ENCODE measurements at places on chromosomes 3 and 15. TPM values are rescaled to one million over a fixed set of nuclear protein-coding genes. Genes with fewer than 3 reads are reported as not detected.
A peak's percentile ranks its signal among the peaks of the same experiment; 100 is the strongest.

PAQR9 gene
- total RNA-seq, result 0.58 TPM

DLL4 gene
- total RNA-seq, result 5.9 TPM

DNA sequence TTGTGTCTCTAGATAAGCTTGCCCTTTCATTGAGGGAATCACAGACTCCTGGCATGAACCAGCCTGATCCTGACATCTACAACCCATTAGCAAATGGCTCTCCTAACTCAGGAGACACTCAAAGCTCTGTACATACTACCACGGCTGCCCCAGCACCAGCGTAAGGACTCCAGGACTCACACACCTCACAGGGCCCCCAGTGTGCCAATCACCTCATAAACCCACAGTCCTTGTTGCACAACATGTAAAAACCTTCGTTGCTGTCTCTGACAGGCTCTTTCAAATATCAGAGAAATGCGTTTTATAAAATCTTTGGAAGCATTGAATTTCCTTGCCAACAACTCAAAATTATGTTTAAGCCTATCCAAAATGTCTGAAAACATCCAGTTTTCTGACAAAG lies 7.3 kb downstream of the FYCO1 start:
- DNase-seq, result no peak

DNA sequence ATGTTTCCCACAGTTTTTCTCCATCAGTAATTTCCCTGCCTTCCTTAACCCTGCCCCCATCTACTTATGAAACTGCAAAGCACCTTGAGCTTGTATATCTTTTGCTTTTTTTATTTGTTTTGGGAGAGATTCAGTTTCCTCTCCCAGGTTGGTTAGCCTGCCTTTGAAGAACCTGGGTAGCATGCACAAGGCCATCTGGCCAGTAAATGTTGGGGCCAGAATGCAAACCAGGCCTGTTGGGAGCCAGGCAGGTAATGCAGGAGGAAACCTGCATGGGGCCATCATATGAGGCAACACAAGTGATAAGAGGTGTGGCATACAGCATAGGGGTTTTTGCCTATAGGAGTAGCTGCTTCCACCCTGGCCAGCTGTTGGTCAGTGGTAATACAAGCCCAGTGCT lies 17.7 kb downstream of the SYNPR start:
- no peak for DNase-seq

SPINT1 gene
- 156 TPM for total RNA-seq

MRPS22 gene
- total RNA-seq, result 43.0 TPM

GOLGA8M gene
- 0.43 TPM for total RNA-seq

ABTB1 gene
- 11.6 TPM for total RNA-seq

DNA sequence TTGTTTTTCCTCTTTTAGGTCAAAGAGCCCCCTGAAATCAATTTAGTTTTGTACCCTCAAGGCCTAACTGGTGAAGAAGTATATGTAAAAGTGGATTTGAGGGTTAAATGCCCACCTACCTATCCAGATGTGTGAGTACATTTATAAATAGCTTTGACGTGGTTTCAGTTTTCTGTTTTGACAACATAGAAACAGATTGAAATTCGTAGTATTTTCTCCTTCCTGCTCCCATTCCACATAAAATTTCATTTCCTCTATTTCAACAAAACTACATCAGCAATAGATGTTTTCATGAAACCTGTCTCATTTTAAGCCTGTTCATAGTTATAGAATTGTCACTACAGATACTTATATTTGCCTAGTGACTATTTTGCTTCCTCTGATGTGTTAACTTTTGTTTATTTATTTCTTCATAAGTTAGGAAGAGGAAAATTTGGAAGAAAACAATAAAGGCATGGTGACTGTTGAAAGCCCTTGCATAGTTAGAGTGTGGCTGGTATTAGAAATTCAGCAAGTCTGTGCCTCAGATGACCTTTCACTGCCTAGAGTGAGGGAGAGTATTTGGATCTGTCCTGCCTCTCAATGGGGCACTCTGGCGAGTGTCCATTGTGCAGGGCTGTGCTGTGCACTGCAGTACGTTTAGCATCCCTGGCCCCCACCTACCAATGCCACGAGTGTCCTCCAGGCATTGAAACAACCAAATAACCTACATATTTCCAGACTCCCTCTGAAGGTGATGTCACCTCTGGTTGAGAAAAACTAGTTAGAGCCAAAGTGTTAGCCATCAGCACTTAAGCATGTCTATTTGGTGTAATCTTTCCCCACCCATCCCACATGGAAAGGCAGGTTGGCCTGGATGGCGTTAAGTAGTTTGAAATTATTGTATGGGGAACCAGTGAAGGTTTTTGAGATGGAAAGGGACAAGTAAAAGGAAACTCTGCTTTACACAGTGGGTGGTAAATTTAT lies 5.9 kb downstream of the EIF2AK4 start:
- no peak for DNase-seq

DNA sequence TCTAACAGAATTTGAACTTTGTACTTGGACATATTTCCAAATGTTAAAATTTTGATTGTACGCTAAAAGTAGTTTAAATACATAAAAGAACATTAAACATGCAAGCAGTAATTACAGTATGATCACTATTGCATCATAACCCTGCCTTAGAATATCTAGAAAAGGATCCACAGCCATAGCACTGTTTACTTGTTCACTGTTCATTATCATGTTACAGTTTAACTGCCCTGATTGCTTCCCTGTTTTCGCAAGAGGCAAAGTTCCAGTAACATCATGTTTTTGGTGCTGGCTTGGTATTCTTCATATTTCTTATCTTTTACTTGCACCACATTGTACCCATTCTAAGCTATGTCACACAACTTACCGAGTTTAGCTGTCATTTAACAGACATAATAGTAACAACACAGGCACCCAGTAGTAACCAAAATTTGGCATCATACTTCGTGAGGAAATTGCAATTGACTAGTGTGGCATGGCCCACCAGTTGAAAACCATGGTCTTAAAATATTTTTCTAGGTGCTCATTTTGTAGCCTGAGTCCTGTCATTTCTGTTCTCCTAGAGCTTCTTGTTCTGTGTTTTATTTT lies 13.3 kb upstream of the TMEM87A start:
- DNase-seq, result no peak

CPN2 gene
- total RNA-seq, result not detected

DNA sequence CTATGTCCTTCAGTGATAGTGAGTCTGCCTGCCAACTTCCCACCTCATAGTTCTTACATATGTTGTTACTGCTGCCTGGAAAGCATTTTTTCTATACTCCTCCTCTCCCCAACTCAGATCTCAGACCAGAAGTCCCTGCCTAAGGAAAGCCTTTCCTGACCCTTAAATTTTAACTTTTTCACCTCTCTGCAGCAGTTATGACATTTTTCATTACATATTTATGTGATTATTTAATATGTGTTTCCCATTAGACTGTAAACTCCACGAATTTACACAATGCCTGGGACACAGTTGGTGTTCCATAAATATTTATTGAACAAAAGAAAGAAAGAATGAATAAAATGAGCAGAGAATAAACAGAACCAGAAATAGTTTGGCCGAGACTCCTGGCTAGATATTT lies 125.5 kb downstream of the MITF start:
- no peak for DNase-seq

GRCh38 chr3:184717399-184717983 lies 5.6 kb upstream of the MAGEF1 start:
- peak; percentile 45 for DNase-seq

GRCh38 chr3:185874119-185874518 lies 49.3 kb upstream of the IGF2BP2 start:
- no peak for DNase-seq

DNA sequence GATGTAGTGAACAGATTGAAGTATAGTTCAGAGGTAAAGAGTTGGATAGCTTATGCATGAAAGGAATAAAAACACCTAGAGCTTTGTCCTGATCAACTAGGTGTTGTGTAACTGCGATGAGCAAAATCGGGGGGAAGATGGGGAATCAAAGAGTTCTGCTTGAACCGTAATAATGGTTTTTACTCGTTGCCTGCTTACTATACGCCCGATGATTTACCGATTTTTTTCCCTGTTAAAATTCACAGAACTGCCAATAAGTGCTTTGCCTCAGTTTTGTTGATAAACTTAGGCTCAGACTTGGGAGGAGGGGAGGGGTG lies 783 bp upstream of the DNAJB11 start:
- no peak for DNase-seq

DNA sequence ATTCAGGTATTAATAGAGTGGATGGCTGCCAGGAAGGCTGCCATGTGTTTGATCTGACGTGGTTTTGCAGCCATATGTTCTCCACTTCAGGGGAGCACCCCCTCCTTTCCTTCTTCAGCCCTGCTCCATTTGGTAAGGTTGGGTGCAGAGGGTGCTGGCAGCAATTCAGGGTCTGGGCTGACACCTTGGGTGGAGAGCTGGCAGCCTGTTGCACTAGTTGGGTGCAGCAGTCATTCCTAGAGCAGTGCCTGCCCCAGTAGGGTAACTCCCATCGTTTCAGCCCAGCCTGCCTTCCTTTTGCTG lies 1.5 kb downstream of the TYRO3 start:
- no peak for DNase-seq

GRCh38 chr15:52731732-52732470 lies 52.7 kb upstream of the ATOSA start:
- DNase-seq, result no peak

- DNase-seq, result no peak
These were observed 149.8 kb upstream of the BNIP2 start for GRCh38 chr15:59838900-59839299.

DUOX1 gene
- total RNA-seq, result 5.5 TPM

PEAK1 gene
- total RNA-seq, result 35.0 TPM

DNA sequence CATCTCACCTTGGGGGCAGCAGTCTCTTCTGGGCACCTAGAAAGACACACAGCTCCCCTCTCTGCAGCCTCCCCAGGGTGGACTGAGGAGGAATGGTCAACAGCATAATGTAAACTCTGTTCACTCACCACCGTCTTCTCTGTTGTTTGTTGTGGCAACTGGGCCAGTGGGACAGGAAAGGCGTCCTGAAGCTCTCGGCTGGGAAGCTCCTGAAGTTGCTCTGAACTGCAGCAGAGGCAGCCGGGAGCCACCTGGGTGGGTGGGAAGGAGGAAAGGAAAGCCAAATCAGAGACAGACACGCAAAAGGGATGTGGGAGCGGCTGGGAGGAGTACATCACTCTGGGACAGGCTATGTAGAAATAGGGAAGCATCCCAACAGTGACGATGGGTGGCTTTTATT lies 52.7 kb downstream of the MYLK start:
- DNase-seq, result no peak

All from type B pancreatic cell (in vitro differentiated cells).